Heart right ventricle (tissue), 16 donors: ENCODE measurements at places on chromosomes 12 and 14. TPM values are rescaled to one million over a fixed set of nuclear protein-coding genes. Genes with fewer than 3 reads are reported as not detected.
A peak's percentile ranks its signal among the peaks of the same experiment; 100 is the strongest.

Gene BRI3BP
- 3.5 TPM for total RNA-seq

DNA sequence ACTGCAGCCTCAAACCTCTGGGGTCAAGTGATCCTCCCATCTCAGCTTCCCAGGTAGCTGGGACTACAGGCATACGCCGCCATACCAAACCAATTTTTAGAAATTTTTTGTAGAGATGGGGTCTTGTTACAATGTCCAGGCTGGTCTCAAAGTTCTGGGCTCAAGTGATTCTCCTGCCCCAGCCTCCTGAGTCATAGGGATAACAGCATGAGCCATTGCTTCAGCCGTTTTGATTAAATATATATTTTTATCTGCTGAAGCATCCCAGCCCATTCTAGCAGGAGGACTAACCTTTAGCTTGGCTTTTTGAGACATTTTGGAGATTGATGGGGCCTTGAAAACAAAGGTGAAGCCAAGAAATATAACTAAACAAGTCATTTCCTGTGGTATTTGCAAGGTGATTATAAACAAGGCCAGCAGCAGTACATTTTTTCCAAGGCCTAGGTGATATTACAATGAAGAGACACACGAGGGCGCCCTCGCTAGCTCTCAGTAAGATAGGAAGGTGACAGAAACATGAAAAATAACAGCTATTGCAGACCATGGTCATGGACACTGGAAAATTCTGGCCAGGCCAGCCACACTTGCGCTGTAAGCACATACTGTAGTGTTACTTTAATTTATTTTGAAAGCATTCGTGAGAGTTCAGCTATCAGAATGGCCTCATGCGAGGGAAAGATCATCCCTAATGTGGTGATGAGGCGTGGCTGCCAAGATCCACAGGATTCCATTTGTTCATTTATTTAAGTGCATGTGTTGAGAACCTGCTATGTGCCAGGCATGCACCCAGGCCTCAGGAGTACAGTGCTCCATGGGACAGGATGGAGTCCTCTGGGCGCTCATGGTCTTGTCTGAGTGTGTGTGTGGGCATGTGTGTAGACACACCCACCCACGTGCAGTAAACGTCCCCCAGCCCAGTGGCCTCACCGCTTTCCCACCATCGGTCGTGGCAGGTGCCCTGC lies 63.5 kb downstream of the DGLUCY start:
- no peak for DNase-seq

Gene CPNE8
- 4.4 TPM for total RNA-seq

Gene BEGAIN
- 1.5 TPM for total RNA-seq

Gene AKAP6
- total RNA-seq = 300 TPM

DNA sequence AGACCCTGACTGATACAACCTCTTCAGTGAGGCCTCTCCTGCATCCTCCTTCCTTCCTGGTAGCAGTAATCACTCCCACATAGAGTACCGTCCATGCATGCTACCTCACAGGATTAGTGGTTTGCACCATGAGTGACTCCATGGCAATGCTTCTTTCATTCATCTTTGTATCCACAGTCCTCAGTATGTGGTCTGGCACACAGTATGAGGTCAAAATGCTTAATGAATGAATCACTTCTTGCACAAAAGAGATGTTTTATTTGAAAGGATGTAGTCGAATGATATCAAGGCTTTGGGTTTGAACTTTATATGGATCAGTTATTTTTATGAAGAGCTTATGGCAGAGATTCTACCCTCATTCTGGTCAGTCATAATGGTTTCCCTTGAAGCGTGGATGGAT lies 42.2 kb downstream of the KCNA5 start:
- no peak for DNase-seq

DNA sequence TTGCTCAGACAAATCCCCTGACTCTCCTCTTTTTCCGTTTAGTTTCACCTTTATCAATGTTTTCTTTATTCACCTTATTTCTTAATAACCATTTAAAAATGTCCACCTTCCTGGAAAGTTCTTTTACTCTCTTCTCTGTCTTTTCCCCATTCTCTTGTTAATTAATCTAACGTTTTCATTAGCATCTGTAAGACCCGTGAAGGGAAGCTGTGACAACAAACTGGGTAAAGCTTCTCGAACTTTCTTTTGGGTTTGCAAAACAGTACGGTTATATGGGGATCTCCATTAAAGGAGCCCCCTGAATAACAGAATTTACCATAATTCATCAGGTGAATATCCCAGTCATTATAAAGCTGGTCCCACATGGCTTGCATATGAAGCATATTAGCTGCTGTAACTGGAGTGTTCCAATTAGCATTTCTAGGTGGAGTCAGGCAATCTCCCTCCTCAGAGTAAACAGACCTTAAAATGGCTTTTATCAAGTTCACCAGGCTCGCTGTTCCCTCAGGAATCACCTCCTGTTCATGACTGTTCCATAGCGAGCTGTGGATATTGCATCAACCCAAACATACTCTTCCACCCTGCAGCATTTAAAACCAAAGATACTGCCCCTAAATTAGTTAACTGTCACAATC lies 42.4 kb downstream of the TMEM30B start:
- no peak for DNase-seq

DNA sequence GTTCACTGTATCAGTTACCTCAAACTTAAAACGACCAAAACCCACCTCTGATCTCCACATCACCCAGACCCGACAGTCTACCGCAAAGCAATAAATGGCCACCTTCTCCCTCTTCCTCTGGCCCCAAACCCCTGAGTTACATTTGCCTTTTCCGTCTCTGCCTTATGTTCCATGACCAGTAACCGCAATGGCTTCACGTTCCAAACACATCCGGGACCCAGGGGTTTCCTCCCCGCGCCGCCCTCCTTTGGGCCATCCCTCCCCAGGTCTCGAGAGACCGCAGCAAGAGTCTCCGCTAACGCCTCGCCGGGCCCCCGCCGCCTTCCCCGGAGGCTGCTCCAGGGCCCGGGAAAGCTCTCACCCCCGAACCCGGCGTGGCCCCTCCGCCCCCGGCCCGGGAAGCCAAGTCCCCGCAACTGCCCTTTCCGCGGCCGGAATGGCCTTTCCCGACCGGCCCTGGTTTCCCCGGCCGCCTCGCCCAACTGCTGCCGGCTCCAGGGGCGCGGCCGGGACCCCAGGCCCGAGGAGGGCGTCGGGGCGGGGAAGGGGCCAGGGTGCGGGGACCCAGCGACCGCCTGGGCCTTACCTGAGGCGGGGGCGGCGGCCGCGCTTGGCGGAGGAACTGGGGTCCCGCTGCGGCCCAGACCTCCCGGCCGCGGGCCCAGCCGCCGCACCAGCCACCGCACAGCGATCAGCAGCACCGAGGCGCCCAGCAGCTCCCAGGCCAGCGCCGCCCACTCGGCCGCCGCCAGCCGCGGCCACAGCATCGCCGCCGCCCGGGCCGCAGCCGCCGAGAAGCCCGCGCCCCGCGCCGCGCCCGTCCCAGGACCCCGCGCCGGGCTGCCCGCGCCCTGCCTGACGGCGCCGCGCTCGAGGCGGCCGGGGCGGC lies at the start of gene ANKLE2:
ANKLE2 (minus strand) TSS at position 801 of the 889 bp plus-strand sequence; CDS start at position 767, 34 bp downstream.
- peak; percentile 55 for DNase-seq

DNA sequence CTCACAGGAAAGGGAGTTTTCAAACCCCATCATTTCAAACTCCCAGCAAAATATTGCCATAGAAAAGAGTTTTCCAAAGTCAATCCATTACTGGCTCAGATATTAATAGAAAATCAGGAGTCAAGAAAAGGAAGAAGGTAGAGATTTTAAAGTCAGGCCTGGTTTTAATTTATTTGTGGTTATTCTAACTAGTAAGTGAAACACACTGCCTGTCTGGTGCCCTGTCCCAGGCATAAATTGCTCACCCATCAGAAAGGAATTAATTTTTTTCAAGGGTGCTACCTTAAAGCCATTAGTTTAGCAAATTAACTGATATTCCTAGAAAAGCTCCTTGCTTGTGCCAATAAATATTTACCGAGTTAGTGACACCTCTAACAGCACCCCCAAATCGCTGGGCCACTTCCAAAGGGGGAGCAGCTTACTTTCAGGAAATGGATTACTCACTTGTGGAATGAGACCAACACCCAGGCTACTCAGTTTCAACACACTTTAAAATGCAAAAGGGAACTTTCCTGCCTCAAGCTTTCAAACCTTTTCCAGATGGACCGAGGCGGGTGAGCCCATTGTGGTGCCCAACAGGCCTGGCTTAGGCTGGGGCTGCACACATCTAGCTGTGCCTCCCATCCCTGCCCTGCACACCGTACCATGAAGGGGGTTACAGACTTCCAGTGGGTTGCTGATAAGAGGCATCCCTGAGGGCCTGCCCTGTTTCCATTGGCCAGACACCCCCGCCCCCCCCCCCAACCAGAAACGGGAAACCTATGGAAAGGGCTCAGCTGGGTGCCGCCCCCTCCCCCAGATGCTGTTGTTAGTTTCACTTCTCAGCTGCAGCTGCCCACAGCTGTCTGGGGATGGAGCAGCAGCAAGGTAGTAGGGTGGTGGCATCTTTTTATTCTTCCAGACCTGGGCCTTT lies 117.2 kb downstream of the SAMD4A start:
- peak; percentile 55 for DNase-seq

DNA sequence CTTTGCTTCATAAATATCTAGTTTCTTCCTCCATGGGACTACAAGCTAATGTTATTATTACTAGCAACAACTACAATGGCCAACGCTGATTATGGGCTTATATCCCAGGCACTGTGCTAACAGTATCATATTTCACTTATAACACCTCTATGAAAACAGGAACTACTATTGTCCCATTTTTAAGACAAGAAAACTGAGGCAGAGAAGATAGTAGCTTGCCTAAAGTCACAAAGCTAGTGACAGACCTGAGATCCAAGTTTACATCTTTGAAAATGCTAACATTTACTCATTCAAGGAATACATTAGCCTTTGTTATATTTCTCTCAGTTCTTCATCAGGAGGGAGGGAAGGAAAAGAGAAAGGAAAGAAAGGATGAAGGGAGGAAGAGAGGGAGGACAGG lies 32.8 kb downstream of the GIT2 start:
- no peak for DNase-seq

Gene NFATC4
- total RNA-seq = 7.7 TPM

DNA sequence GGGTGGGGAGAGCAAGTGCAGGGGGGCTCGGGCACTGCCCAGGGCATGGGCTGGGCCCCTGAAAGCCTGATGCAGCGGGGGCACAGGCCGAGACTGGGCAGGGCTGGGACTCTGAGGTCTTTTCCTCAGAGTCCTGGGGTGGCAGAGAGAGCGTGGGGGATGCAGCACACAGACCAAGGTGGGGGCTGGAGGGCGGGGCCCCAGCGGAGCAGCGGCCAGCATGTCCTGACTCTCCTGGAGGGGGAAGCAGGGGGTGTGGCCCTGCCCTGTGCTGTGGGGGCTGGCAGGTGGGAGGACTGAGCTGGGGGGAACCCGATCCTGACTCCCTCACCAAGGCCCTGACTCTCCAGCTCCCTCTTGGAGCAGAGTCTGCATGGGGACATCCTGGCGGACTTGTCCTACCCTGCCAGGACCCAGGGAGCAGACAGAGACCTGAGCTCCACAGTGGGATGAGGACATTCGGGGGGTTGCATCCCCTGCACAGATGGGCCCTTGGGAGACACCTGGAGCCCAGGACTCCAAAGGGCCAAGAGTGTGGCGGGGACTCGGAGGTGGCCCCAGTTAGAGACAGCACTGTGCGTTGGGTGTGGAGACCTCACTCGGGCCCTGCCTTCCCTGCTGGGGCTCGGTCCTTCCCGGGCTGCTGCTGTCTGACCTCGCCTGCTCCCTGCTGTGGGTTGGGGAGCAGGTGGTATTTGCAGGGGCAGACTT lies 326.1 kb downstream of the TMEM121 start:
- peak; percentile 1 for DNase-seq

DNA sequence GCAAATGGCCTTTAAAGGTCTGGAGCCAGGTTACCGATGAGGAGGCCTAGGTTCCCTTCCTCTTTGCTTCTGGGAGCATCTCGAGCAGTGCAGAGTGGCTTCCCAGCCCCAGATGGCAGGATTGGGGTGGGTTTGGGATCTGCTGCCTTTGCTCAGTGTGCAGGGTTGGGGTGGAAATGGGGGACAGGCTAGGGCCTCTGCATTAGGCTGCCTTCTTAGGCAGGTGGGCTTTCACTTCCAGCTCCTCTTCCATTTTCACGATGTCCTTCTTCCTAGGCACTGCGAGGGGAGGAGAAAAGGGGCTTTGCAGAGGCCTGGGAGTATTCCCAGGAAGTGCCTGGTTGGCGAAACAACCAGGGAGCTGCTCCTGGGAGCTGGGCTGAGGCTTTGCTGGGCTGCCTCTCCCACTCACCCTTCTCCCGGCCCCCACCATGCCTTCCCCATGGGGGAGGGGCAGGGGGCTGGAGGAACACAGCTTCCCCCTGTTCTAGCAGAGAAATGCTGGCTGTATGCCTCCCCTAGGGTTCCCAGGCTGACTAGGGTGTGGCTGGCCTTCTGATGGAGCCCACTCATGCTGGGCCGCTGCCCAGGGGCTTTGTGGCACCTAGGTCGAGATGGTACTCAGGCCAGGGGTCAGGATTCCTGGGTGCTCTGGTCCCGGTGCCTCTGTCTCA lies 2.4 kb downstream of the NR4A1 start:
- peak; percentile 35 for DNase-seq

DNA sequence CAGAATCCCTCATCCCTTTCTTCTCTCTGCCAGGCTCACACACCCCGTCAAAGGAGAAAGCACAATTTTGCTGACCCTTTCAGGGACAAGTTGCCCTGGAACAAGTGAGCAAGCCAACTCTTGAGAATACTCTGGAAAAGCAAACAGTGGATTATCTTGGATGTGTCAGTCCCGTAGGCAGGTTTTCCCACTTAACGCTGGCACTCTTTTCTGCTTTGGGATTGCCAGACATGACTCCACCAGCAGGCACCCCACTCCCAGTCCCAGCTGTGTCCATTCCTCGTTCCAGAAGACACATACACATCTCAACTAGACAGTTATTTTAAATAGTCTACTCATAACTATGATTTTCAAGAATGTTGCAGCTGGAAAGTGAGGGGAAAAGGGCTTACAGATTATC lies 145.5 kb upstream of the CDKN3 start:
- DNase-seq = no peak

DNA sequence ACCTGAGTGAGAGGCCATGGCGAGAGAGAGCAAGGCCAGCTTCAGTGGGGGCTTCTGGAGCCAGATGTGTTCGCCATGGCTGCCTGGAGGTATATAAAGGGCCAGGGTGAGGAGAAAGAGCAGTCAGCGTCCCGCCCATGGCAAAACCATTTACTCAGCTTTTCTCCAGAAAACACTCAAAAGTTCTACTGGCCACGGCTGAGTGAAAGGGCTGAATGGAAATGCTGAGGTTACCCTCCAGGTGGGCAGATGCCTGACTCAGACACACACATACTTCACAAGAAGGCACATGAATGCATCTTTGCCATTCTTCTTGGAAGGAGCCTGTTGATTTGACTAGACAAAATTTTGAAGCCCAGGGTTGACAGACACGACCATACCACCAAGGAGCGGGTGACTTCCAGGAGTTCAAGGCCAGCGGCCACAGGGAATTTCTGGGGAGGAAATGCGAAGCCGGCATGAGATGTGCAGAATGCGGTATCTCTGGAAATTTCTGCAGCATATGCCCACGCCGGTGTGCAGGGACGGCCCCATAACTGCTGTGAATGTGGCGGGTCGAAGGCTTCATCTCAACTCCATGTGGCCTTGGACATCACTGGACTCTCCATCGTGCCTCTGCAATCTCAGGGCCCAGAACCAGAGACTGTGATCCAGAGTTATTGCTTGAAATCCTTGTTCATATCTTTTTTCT lies at the start of gene IL31:
IL31 (minus strand) TSS at position 67 of the 691 bp plus-strand sequence; CDS start at position 18, 49 bp downstream.
- DNase-seq = no peak
